ENCODE measurements at places on chromosomes 5 and 9.

DNA sequence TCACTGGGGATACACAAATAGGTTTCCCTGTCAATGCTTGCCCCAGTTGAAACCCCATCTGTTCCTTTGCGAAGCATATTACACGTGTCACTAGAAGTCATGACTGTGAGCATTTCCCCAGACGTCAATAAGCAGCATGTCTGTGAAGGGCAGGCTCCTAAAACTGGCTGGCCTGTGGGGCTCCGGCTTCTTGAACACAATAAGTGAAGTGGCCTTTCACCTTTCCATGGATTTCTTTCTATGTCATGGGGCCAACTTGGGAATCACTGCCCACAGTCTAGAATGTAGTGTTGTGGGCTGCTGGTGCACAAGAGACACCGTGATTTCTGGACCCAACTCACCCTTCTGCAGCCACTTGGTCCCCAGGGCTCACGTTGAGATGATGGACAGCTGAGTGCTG, 60.4 kb upstream of the CTSL start:
- no peak for DNase-seq

- no peak for DNase-seq
Observed at GRCh38 chr9:126704157-126704891, 90.6 kb downstream of the LMX1B start.

DNA sequence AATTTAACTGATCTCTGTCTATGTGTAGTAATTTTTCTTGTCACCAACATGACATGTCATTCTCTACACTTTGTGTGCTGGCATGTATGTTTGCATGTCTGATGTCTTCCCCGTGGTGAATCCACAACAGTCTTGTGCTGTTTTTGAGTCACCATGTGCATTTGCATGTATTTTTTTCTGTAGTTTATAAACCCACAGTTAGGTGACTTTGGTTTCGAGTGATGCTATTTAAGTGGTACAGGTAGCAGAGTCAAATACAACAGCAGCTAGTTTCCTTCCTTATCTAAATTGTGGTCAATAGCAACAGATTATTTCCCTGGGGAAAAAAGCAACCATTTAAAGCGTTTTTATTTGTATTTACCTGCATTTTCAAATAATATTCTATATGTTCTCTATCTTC, 89.9 kb upstream of the FSD1L start:
- DNase-seq: no peak

- no peak for DNase-seq
Observed at GRCh38 chr5:109299557-109299956, 110.2 kb downstream of the PJA2 start.

- DNase-seq: no peak
Observed at GRCh38 chr9:2128618-2129017, 113.5 kb downstream of the SMARCA2 start.

- no peak for DNase-seq
Observed at GRCh38 chr9:33263131-33264002, 1.1 kb downstream of the BAG1 start.

DNA sequence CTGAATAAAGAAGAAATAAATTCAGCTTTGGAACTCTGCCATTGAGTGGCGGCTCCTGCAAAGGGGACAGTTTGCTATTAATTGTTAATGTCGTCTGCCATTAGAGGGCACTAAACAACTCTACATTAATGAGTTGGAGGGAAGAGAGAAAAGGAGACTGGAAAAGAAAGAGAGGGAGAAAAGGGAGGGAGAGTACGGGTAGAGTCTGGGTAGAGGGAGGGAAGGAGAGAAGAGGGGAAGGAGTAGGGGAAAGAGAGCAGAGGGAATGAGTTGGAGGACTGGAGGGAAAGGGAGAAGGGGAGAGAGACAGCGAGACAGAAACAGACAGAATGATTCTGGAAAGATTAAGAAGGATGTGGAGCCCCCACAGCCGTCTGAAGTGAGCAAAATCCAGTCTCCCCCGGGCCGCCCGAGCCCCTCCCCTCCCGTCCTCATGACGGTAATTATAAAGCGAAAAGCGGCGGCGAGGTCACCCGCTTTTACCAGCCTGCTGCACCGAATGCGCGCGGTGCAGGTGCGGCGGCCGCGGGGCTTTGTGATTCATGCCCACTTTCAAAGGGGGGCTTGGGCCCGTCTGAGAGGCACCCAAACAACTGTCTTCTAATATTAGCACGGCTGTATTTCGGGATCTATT, 1.9 kb upstream of the FST start:
- no peak for DNase-seq

DNA sequence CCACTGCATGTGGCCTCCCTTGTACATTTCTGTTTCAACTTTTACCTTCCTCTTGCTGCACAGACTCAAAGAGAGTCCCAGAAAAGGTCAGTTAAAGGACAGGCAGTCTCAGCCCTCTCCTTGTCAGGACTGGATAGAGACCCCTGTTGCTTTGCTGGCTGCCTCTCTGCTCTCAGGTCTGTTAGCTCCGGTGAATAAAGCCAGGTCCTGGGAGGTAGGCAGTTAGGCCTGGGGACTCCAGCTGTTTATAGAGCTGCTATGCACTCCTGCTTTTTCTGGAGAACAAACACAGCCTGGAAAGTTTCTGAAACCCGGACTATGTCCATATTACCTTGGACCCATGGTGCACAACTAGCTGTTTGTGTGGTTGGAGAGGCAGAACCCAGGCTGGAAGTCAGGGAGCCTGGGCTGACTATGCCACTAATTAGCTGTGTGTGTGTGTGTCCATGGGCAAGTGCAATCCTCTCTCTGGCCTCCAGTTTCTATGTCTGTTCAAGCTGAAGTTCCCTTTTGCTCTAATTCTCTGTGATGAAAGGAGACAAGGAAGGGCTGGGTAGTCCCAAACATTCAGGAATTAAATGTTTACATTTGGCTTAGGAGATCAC, 42.9 kb downstream of the GLRA1 start:
- DNase-seq: no peak

DNA sequence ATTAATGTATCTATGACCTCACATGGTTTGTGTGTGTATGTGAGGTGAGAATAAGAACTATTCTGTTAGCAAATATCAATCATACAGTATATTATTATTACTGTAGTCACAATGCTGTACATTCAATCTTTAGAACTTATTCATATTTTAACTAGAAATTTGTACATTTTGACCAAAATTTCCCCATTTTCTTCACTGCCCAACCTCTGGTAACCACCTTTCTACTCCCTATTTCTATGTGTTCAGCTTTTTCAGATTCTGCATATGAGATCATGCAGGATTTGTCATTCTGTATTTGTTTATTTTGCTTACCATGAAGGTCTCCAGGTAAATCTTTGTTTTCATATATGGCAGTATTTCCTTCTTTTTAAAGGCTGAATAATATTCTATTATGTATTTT, 607.9 kb downstream of the SLCO4C1 start:
- no peak for DNase-seq

GRCh38 chr5:172602783-172603231, 38.3 kb upstream of the NEURL1B start:
- DNase-seq: no peak

DNA sequence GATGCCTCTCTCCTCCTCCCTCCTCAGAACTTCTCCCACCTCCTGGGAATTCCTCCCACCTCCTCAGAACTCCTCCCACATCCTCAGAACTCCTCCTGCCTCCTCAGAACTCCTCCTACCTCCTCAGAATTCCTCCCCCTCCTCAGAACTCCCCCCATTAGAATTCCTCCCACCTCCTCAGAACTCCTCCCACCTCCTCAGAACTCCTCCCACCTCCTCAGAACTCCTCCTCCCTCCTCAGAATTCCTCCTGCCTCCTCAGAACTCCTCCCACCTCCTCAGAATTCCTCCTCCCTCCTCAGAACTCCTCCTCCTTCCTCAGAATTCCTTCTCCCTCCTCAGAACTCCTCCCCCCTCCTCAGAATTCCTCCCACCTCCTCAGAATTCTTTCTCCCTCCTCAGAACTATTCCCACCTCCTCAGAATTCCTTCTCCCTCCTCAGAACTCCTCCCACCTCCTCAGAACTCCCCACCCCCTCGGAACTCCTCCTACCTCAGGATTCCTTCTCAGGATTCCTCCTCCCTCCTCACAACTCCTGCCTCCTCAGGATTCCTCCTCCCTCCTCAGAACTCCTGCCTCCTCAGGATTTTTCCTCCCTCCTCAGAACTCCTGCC, 23.9 kb downstream of the SLC46A2 start:
- DNase-seq: no peak

All from effector CD8-positive, alpha-beta T cell (primary cell).